SIG-M5 (cell line): ENCODE measurements at places on chromosomes 7 and 10.
A peak's percentile ranks its signal among the peaks of the same experiment; 100 is the strongest.

DNA sequence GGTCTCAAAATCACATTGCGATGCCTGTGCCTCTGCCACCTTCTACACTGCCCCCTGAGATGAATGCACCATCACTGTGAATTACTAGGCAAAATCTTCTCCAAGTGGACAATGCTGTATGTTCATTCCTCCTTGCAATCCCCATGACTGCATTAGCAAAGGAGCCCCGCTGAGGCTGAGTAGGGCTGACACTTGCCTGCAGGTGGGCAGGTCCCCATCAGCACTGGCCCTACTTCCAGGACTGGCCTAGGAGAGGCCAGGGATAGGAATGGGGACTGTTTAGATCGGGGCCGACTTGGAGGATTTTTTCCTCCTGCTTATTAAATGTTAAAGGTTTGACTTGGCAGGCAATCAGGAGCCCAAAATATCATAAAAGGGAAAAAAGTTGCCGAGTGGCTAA, 127.0 kb upstream of the TCF7L2 start:
- DNase-seq, result no peak

- DNase-seq, result no peak
Measured at GRCh38 chr10:72088889-72089575, 681 bp upstream of the SPOCK2 start.

DNA sequence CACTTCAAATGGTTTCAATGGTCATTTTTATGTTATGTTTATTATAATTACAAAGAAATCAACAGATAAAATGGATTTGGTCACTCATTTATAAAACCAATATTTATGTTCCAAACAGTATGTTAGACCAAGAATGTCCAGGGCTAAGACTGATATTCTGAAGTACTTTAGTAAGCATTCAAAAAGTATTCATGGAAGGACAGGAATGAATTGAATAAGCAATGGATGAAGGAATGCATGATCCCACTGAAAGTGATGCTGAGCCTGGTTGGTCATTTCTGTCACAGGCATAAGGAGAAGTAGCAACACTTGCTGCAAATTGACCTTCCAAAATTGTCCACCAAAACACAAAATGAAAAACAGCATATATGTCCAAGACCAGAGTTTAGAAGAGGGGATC, 189.0 kb upstream of the CELF2 start:
- DNase-seq, result no peak

- no peak for DNase-seq
Measured at GRCh38 chr7:111605246-111605645, 43.0 kb upstream of the IMMP2L start.

DNA sequence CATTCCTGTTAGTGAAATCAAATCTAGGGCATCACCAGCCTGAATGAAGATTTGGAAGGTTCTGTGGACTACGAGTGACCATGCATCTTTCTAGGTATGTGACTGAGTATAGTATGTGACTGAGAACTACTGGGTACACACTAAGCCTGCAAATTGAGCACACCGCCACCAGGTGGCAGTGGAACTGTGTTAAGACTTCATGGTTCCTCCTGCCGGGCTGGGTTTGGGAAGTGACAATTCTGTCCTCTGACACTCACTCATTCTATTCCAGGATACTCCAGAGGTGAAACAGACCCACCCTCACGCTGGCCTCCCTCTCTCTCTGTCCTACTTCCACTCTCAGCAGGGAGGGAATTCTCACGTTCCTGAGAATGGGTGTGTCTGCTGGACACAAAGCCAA, 84.0 kb upstream of the TMEM248 start:
- no peak for DNase-seq

DNA sequence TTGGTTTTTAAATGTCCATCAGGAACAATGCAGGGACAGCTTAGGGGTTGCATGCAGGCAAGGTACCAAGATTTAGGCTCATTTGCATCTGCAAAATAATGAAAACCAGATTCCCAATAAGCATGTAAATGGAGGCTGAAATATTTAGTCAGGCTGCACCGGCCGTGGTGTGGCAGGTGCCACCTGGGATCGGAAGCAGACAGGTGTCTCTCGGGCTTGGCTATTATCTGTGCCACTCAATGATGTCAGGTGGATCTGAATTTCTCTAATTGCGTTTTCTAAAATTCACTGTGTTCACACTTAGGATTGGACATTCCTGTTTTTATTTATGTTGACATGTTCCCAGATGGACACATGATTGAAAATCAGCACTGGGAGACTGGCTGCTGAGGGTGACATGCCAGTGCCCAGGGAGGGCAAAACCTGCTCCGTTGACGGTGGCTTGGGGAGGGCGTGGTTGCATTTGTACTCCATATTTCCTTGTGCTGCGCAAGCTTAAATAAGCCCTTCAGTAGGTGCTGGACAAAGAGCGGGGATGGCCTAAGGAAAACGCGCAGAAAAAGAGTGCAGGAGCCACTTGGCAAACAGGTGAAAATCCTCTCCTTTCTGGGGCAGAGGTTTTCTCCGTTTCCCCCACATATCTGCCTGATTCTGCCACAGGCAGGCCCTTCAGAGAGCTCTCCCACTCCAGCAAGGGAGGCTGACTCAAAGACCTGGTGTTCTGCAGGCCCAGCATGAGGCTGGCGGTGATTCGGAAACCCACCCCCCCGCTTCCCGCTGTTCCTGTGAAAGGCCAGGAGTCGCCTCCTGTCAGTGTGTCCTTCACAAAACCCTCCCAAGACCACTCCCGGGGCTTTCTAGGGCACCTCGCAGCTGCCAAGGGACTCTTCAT, 142.5 kb downstream of the WDR37 start:
- no peak for DNase-seq

- no peak for DNase-seq
Measured at GRCh38 chr7:93249491-93250148, 17.5 kb downstream of the VPS50 start.

DNA sequence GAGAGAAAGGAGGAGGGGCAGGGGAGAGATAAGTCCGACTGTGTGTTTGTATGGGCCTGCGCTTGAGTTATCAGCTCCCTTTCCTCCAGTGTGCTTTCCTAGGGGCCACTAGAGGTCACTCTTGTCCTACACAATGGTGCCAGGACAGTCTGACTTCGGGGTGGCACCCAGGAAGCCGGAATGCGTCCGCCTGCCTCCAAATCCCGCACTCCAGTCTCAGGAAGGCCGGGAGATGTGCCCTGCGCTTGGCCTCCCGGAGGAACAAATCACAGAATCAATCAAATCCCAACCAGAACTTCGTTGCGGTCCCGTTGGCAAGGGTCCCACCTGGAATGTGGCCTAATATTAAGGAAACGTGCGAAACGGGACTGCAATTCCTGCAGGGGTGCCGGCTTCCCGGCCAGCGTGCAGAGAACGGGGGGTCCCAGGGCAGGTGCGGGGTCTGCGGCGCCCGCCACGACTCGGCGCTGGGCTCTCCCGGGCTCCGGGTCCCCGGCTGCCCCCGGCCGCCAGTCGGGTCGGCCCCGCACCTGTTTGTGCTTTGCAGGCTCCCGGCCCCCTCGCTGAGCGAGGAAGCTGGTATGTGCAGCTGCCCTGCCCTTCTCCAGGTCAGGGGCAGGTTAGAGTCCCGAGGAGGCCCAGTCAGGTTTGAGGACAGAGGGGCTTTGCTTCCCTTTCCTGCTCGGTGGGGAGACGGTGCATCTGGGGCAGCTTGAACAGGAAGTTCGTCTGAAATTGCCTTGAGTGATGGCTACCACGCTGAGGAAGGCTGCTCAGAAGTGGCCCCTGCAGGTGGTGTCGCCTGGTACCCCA, 21.0 kb upstream of the HPS1 start:
- DNase-seq, result peak; percentile 30

- DNase-seq, result no peak
Measured at GRCh38 chr7:26393818-26394217, 102.2 kb downstream of the SNX10 start.

DNA sequence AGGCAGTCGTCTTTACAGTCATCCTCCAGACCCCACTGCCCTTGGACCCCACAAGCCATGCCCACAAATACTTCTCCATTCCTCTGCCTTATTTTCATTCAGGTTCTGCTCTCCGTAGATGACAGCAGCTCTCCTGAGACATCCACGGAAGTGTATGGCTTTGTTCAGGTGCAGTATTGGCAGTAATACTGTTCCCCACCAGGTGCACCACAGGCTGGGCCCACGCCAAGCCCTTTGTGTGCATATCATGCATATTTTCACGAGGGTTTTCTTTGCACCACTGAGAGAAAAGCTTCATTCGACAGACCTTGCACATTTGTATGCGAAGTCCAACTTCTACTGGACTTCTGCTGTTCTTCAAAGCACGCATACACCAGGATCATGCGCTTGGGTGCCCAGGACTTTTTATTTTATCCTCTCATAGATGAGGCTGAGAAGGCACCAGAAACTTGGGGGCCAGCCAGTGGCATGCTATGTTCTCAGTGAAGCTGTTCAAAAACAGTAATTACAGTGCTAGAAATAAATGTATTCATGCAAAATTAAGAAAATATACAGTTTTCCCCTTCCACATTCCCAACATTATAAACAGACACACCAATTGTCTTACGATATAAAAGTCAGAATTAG, 37.8 kb upstream of the PITRM1 start:
- no peak for DNase-seq

DNA sequence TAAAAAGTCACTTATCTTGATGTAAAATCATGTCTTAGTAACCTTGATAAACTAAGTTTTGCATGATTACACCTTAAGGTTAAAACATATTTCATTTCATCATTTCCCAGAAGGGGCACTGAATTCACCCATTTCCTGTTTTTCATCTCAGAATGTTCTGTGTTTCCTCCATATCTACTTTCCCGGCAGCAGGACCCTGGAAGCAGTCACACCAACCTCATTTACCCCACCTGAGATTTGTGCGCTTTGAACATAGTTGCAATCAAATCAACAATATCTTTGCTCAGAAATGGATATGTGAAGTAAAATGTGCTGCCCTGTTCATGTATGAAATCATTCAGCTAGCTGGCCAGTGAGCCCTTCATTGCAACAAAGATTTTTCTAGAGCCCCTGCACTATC, 46.8 kb downstream of the IKZF1 start:
- no peak for DNase-seq

DNA sequence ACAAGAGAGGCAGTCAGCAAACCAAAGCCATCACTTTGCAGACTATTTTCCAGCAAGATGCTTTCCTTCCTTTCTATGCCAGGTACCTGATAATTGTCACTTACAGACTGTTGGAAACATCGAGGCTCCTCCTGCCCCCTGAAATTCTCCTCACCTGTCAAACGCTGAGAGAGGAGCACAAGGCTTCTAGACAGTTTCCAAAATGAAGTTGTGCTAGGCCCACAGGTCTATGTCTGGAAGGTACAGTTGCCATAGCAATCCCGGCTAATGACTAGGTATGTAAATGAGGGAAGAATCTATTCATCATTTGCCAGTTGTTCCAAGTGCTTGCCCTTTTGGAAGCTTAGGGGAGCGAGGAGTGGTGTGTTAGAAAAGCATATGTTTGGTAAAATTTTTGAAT, 334.4 kb downstream of the CALN1 start:
- DNase-seq, result no peak

GRCh38 chr7:46716926-46717325, 795.9 kb upstream of the IGFBP3 start:
- no peak for DNase-seq

- no peak for DNase-seq
Measured at GRCh38 chr7:29197916-29198315, 3.3 kb downstream of the CHN2 start.

DNA sequence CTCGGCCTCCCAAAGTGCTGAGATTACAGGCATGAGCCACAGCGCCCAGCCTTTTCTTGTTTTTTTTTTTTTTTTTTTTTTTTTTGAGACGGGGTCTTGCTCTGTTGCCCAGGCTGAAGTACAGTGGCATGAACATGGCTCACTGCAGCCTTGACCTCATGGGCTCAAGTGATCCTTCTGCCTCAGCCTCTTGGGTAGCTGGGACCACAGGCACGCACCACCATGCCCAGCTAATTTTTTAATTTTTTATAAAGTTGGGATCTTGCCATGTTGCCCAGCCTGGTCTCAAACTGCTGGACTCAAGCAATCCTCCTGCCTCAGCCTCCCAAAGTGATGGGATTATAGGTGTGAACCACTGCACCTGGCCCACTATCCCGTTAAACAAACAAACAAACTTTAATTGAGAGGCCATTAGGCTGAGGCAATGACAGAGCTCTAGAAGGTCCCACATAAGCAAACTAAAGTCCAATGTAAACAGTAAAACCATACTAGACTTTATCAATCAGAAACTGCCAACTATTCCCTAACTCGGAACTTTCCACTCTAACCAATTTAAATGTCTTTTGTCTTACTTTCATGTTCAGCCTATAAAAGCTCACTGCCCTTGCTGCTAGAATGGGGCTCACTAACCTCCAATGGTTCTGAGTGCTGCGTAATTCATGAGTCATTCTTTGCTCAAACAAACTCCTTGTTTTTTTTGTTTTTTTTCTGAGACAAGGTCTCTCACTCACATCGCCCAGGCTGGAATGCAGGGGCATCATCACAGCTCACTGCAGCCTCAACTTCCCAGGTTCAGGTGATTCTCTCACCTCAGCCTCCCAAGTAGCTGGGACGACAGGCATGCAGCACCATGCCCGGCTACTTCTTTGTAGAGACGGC, 1.9 kb downstream of the DHX32 start:
- no peak for DNase-seq

DNA sequence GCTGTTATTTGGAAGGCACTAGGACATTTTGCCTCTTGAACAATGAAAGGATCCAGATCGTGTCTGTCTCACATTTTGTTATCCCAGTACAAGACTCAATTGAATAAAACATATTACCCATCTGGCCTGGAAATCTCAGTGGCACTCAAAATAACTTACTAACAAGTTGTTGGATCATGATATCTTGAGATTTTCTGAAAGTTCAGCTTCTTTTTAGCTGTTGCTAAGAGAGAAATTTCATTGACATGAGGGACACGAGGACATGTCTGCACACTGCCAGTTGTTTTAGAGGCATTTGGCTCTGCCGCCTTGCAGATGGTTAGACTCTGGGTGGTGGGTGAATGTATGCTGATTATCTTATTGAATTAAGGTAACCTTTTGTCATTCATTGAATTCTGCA, 41.0 kb downstream of the KAT6B start:
- no peak for DNase-seq

- no peak for DNase-seq
Measured at GRCh38 chr7:74228951-74229900, 19.4 kb downstream of the LAT2 start.
